ENCODE measurements at places on chromosomes 7 and 10. TPM values are rescaled to one million over a fixed set of nuclear protein-coding genes. Genes with fewer than 3 reads are reported as not detected.

- DNase-seq: no peak
Measured at GRCh38 chr10:89258881-89259280, 7.3 kb upstream of the LIPA start.

DNA sequence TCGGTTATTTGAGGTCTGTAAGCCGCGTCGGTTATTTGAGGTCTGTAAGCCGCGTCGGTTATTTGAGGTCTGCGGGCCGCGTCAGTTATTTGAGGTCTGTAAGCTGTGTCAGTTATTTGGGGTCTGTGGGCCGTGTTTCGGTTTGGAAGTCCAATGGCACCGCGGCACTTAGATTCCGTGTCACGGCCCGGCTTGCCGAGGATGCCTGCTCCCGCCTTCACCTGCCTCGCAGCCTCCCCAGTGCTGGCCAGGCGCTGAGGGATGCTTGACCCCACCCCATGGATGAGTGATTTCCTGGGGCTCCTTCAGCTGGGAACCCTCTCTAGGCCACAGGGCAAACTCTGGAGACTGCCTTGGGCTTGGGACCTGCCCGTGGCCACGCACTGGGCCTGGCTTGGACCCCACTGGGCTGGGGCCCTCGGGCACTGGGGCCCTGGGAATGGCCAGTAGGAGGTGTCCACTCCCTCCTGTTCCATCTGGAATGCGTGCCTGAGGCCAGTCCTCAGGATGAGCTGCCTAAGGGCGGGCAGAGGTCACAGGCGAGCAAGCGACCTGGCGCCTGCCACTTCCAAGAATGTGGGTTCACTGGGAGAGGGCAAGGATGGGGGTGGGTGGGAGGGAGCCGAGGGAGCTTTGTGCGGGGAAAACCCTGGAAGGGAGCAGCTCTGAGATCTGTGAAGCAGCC lies 25.6 kb downstream of the ADGRA1 start:
- DNase-seq: no peak

GRCh38 chr10:51186361-51186760 lies 112.1 kb downstream of the PRKG1 start:
- DNase-seq: no peak

DNA sequence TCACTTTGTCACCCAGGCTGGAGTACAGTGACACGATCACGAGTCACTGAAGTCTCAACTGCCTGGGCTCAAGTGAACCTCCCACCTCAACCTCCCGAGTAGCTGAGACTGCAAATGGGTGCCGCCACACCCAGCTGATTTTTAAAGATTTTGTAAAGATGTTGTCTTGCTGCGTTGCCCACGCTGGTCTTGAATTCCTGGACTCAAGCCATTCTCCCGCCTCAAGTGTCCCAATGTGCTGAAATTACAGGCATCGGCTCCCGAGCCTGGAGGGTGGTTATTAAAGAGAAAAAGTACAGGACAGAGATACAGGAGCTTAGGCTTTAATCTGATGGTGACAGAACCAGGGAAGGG lies 55.1 kb downstream of the KCTD7 start:
- DNase-seq: no peak

TWIST1 gene
- 14.7 TPM for total RNA-seq

- no peak for DNase-seq
Measured at GRCh38 chr7:128887169-128888038, 23.1 kb downstream of the KCP start.

DNA sequence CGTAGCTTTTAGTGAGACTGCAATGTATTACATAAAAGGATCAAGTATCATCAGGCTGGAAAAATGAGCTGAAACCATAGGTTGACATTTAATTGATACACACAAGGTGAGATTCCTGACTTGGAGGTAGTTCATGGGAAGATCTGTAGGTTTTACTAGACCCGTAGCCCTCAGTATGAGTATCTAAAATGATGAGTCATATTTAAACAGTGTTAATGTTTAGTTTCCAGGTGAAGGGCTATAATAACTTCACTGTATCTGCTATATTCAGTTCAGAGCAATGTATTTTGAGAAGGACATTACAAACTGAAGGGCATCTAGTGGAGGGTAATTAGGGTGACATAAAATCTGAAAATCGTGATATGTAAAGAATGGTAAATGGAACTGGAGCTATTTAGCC lies 35.0 kb downstream of the ENTPD1 start:
- no peak for DNase-seq

DNA sequence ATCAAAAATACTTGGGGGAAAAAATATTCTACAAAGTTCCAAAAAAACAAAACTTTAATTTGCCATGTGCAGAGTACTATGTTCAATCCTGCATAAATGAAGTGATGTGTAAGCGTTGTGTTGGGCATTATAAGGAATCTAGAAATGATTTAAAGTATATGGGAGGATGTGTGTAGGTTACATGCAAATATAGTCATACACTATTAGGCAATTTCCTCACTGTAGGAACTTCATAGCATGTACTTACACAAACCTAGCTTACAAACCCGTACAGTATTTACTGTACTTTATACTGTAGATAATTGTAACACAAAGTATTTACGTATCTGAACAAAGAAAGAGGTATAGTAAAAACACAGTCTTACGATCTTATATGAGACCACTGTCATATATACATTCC lies 72.3 kb downstream of the NRBF2 start:
- DNase-seq: no peak

GRCh38 chr7:95863623-95864022 lies 91.3 kb downstream of the DYNC1I1 start:
- DNase-seq: no peak
